Lower lobe of right lung (tissue), 2 donors: ENCODE measurements at places on chromosomes 13 and 19.

DNA sequence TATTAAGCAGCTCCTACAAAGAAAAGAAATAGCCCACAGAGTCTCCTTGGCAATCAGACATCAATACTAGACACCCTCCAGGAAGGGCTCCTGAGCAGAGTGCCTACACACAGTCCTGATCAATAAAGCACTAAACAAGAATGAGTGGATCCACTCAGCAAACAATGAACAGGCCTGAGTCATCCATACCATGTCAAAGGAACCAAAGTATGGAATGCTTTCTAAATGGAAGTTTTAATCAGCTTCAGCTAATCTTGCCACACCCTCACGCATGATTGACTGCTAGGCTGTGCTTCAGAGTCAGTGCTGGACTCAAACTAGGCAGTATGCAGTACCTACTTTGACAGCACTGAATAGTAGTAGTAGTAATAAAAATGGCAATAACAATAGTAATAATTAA lies 392.7 kb upstream of the HTR2A start:
- no peak for DNase-seq

- DNase-seq, result no peak
These were observed 18.2 kb downstream of the ZNF121 start for GRCh38 chr19:9565900-9566705.

GRCh38 chr19:31350693-31351055 lies 1.4 kb upstream of the TSHZ3 start:
- peak; percentile 59 for DNase-seq

GRCh38 chr19:40716031-40716481 lies 630 bp downstream of the COQ8B start:
- DNase-seq, result no peak

- no peak for DNase-seq
These were observed 248.0 kb downstream of the RFC3 start for GRCh38 chr13:34065928-34066327.

- no peak for DNase-seq
These were observed 3.9 kb downstream of the PRRG2 start for GRCh38 chr19:49585023-49585422.

- peak; percentile 92 for DNase-seq
These were observed 5.1 kb downstream of the FSTL3 start for GRCh38 chr19:681029-682019.

GRCh38 chr13:76803831-76804230 lies 82.4 kb downstream of the KCTD12 start:
- DNase-seq, result no peak

DNA sequence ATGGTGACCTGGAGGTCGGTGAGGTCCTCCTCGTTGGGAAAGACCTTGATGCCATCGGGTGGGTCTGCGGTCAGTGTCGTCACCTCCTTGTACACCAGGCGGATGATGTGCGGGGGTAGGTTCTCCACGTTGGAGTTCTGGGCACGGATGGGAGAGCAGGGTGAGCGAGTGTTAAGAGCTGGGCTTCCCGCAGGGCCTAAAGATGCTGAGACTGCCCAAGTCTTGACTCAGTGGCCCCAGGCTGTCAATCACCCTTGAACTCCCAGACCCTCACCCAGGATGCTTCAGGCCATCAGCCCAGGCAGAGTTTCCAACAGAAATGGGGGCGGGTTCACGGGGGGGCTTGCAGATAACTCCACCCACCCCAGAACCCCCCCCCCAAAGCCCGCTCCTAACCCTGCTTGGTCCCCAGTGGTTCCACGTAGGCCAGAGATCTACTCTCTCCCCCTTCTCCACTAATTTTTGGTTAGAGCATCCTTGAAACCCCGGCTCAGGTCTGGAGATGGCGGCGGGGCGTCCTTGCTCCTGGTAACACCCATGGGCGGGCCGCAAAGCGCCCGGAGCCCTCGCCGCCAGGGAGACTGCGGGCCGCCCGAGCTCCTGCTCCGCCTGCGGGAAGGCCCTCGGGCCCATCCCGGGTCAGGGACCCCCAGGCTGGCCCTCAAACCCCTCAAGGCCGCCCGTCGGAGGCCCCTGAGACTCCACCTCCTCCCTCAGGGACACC lies 600 bp downstream of the UBE2S start:
- no peak for DNase-seq

GRCh38 chr19:8608941-8609278 lies 1.6 kb downstream of the ADAMTS10 start:
- DNase-seq, result no peak

- peak; percentile 66 for DNase-seq
These were observed 646 bp downstream of the ABHD8 start for GRCh38 chr19:17302391-17303166.

DNA sequence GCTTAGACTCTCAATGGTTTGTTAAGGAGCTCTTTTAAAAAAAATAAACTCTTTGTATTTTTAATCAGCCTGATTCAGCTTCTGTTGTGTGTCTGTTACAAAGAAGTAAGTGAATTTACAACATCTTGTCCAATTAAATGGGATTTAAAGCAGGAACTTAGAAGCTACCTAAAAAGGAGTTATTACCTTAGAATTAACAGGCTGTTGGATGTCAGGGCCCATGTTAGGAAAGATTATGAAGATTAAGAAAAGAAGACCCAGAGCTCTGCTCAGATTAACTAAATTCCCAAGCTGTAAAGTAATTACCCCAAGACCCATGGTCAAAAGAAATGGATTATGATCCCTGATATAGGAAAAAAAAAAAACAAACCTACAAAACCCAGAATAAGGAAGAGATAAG lies 44.1 kb upstream of the ZNF780A start:
- DNase-seq, result no peak

DNA sequence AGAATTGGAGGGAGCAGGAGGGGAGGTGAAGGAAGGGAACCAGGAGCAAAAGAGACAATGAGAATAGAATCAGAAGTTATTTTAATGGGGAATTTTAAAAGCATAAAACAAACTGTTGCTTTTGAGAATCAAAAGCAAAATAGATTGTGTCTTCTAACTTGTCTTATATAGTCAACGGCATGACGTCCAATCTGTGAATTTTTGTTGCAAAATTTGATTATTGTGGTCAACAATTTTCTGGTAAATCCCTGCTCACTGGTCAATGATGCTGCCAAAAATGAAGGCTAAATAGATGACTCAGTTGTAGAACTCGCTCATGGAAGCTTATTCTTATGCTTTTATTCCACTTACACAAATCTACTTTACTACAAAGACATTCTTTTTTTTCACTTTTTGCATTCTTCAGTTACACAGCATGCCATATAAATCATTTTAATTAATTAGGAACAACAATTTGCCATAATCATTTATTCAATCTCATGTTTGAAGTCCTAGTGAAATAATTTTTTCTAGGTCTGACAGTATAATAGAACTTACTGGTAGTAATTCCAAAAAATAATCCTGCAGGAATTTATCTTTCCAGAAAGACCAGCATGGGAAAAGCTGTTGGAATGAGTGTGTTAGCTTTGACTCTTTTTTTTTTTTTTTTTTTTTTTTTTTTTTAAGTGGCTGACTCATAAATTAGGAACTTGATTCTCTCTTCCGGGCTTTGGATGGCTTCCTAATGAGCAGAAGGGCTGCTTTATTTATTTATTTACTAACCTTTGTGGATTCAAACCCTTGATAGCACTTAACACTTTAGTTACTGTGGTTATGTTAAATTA lies 256.9 kb downstream of the SPRY2 start:
- no peak for DNase-seq

- DNase-seq, result no peak
These were observed 244.7 kb downstream of the VWA8 start for GRCh38 chr13:41716236-41716635.

GRCh38 chr13:110560601-110561343 lies 750 bp downstream of the RAB20 start:
- DNase-seq, result no peak

DNA sequence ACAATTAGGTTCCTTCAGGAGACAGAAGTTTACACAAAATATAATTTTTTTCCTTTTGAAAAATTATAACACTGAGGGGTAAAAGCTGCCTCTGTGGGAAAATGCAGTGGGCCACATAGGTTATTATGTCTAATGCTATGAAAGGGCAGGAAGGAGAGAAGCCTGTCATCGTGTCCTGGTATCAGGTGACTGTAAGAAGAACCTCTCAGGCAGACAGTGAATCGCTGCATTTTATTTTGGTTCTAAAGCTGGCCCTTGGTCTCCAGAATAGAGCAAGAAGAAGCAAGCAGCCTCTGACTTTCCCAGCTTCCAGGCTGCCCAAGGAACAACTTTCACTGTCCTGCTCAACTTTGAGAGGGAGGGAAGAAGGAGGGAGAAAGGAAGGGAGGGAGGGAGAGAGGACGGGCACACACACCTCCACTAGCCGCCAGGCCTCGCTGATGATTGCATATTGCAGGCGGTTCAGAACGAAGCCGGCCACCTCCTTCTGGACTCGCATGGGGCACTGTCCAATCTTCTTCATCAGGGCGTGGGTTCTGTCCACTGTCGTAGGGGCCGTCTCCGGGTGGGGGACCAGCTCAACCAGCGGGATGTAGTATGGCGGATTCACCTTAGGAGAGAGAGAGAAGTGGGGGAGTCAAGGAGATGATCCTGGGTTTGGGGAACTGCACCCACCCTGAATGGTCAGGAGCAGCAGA lies 93.8 kb downstream of the CRYL1 start:
- no peak for DNase-seq

- peak; percentile 47 for DNase-seq
These were observed 709 bp downstream of the DPP9 start for GRCh38 chr19:4722671-4723594.

DNA sequence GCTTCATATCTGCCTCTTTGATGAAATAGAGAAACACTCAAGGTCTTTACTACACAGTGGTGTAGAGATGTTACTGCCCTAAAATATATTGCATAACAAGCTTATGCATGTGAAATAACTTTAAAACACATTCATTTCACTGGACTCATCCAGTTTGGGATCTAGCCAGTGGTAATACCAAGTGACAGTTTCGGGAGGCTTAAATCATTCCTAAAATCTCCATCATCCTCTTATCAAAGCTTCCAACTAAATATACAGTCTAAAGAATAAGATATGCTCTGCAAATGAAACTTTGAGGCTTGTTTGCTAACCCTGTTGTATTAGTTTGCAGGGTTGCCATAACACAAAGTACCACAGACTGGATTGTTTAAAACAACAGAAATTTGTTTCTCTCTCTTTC lies 52.8 kb downstream of the THSD1 start:
- no peak for DNase-seq

DNA sequence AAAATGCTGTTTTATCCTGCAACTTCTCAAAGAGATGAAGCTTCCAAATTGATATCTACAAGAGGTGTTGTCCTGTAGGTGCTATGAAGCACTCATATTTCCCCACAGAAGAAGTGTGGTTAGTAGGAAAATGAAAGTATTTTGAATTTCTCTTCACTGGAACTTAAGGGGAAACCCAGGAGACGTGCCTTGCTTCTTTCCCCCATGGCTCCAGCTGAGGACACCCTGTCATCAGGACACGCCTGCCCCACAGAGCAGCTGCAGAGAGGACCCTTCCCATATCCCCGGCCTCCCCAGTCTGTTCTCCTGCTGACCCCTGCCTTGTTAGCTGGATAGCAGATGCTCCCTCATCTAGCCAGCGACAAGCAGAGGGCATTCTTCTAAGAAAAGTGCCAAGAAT lies 371.3 kb downstream of the COG6 start:
- no peak for DNase-seq

GRCh38 chr13:40480012-40480914 lies 186.2 kb downstream of the FOXO1 start:
- no peak for DNase-seq
